ENCODE measurements at places on chromosomes 11 and 22.

DNA sequence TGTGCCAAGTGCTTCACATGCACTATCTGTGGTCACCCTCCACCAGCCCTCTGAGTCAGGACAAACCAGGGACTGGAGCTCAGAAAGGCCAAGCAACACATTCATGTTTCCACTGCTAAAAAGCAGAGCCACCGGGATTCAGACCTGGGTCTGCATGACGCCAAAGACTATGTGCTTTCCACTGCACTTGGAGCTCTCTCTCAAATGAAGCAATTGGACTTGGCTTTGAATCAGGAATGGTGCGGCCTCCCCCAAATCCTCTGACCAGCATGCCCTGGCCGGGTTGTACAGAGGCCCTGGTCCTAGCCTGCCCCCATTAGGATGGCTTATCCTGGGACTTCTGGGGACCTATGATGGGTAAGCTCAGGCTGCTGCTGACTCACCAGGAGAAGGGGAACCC lies 80.7 kb downstream of the PKNOX2 start:
- DNase-seq = no peak

DNA sequence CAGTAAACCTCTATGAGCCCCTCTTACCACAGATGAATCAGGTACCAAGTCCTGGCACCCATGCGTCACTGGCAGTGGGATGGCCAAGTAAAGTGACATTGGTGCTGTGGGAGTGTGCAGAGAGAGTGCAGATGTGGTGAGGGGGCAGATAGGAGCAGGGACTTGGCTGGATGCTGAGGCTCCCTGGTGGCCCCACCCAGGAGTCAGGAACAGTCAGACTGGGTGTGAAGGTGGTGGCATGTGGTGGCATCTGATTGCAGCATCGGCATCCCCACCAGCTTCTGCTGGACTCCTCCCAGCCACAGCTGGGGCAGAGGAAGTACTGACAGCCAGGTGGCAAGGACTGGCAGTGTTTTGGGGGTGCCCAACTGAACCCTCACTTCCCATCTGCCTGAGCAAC lies 11.4 kb downstream of the DGAT2 start:
- DNase-seq = no peak

GRCh38 chr11:106133529-106133928 lies 56.1 kb downstream of the AASDHPPT start:
- DNase-seq = no peak

DNA sequence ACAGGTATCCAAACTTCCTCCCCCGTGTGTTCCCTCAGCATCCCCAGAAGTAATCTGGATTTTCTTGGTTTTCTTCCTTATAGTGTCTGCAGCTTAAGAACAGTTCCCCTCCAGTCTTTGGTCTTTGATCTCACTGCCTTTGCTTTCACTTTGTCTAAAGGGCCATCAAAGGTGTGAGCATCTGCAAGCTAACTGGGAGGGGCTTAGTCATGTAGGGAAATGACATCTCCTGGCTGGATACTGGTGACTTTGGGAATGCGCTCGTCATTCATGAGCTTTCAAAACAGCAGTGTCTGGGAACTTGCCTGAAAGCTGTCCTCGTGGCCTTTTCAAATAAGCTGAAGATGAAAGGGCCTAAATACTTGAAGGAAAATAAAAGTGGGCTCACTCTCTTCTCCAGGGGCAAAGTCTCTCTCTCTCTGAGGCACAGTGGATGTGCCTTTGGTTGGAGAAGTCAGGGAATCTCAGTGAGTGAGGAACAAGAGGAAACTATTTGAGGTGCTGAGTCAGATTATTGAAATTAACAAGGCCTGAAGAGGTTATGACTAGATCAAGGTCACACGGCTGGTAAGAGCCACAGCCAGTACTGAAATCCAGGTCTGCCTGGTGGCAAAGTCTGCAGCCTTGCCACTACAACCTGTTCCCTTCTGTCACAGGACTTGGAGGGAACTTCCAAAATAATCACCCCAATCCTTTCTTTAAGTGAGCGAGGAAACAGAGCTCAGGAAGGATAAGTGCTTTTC lies 45.6 kb upstream of the TENM4 start:
- DNase-seq = no peak

- DNase-seq = no peak
These were observed 191.0 kb upstream of the LARGE1 start for GRCh38 chr22:34111210-34111824.

DNA sequence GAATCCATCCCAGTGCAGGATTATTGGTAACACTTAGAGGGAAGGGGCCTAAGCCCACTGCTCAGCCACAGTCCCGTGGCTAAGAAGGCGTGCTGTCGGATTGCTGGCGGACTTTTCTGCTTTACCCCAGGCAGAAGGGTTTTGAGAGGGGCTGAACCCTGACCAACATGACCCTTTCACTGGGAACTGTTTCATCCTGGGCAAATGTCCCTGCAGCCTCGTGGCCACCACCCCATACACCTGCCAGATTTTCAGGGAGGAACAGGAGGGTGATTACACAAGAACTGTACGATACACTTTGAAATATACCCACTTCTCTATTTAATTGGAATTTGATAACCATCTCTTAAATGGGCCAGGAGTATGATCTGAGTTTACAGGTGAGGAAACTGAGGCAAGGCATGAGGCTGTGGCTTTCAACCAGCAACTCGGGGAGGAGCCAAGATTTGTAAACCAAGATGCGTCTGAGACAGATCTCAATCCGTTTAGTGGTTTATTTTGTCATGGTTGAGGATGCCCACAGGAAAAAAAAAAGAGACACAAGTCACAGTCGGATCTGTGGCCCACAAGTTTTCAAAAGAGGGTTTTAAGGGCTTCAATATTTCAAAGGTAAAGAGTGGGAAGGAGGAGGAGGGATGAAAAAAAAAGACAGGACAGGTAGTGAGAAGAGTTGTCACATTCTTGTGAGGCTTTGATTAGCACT lies 6.1 kb upstream of the APOL3 start:
- DNase-seq = no peak

GRCh38 chr22:24265734-24266133 lies 4.9 kb upstream of the SPECC1L start:
- DNase-seq = no peak

GRCh38 chr22:30876915-30877553 lies 91.5 kb downstream of the MORC2 start:
- DNase-seq = peak; percentile 15

GRCh38 chr11:57266157-57266556 lies 29.1 kb upstream of the APLNR start:
- DNase-seq = no peak

DNA sequence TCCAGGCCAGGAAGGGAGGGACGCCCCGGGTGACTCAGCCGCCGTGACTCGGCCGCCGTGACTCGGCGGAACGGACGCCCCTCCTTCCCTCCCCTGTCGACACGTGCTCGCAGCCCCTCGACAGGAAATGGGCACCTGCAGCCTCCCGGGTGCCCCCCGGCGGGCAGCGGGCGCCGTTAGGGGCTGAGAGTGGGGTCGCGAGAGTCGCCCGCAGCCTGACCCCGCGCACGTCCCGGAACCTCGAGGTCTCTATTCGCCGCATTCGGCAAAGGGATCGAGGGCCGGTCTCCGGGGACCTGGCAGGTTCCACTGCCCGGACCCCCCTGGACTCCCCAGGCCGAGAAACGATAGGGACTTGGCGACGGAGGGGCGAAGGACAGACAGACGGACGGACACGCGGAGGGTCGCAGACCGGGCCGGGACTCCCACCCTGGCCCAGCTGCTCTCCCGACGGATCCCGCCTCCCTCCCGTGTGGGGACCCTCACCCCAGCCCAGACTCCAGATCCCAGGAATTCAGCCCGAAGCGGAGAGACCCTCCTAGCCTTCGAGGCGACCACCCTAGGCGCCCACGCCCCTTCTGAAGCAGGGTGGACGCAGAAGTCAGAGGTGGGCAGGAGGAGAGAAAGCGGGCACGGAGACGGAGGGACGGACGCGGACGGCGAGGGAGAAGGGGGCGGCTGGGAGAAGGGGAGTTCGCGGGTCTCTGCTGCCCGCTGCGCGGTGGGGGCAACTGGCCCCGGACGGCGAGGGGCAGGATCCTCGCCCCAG lies 648 bp downstream of the FOSL1 start:
- no peak for DNase-seq

- no peak for DNase-seq
These were observed 188.5 kb upstream of the E2F8 start for GRCh38 chr11:19429108-19429760.

GRCh38 chr11:64520013-64520412 lies 71.0 kb upstream of the SLC22A12 start:
- DNase-seq = no peak

DNA sequence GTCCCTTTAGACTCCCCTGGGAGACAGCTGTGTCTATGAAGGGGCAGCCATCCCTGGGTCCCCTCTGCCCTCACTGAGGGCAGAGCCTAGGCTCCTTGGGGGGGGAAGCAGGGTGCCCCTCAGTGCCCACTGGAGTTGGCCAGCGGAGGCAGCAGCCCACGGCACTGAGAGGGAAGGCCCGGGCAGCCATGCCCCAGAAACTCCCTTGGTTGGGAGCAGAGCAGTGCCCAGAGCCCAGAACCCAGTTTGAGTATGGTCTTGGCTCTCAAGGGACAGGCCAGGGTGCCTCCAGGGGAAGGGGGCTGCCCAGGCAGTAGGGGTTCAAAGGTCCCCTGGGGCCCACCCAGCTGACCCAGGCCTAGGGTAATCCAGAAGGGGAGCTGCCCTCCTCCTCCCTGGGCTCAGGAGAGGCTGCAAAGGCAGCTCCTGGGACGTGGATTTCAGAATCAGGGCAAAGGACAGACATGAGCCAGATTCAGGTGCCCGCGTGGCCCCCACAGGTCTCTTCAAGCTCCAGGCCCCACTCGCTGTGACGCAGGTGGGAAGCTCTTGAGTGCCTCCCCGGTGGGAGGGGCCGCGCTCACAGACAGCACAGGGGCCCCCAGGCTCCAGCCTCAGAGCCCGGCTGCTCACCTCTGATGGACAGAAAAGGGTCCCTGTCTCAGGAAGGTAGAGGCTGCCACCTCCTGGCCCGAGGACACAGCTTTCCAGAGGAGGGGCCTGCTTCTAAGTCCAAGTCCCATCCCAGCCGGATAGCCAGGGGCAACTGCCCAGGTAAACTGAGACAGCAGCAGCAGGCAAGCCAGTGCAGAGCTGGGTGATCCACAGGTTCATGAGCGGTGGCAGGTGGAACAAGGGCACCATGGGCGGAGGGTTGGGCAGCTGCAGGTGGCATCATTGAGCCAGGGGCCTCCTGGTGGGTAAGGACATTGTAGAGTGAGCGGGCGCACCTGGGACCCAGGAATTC lies 2.6 kb downstream of the C11orf21 start:
- no peak for DNase-seq

- no peak for DNase-seq
These were observed 53.1 kb upstream of the GRK2 start for GRCh38 chr11:67213178-67213621.

Measured in DMS79 treated with DMSO at 0.1 percent for 48 hours (cell line).